ENCODE measurements at places on chromosomes 3 and 15.

DNA sequence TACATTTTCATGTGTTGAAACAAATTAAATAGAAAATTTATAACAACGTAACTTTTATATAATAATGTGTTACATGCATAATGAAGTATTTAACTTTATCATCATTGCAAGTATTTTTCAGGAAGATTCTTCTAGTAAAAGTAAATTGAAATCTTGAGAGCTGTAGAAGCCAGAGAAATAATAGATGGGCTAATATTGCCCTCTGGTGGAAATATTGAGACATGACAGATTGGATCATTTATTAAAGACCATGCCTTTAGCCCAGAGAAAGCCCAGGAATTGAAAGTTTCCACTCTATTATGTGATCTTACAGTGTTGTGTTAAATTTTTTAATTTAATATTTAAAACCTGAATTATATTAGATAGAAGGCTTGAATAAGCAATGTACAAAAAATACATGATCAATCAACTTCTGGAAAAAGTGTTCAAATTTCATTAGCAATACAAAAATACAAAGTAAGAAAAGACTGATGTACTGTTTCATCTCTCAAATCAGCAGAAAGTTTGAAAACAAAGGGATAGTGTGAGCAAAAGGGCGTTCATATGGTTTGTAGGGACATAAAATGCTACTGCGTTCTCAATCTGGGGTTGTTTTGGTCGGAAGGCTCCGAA lies 52.7 kb upstream of the SPTSSB start:
- H3K4me1 ChIP-seq: no peaks in the 10 kb centered on the region
- no peaks in the 10 kb centered on the region for H3K36me3 ChIP-seq
- no peak overlapping the region for H3K27ac ChIP-seq
- H3K27me3 ChIP-seq: peaks cover 11% of the 10 kb centered on the region
- H3K4me3 ChIP-seq: no peak overlapping the region
- DNase-seq: no peak

DNA sequence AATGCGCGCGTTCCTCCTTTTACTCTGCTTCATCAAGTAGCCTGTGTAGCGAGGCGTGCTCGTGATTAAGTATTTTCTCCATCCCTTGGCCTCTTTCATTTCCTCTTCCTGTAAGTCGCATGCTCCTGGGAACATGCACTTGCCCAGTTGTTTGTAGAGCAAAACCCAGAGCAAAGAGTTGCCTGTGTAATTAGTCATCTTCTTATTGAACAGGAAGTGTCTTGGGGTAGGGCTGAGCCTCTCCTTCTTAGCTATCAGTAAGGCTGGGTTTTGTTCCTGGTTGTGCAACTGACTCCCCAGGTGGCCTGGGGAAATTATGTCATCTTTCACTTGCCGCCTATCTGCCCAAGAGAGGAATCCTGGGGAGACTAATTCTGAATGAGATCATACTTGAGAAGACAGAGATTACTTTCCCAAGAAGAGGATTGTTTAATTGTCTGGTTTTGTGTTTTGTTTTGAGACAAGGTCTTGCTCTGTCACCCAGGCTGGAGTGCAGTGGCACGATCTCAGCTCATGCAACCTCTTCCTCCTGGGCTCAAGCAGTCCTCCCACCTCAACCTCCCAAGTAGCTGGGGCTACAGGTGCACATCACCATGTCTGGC lies 14.9 kb downstream of the LIPH start:
- H3K27ac ChIP-seq: peak overlapping the region; percentile 38
- H3K4me1 ChIP-seq: peaks cover 14% of the 10 kb centered on the region
- H3K36me3 ChIP-seq: no peaks in the 10 kb centered on the region
- no peaks in the 10 kb centered on the region for H3K27me3 ChIP-seq

DNA sequence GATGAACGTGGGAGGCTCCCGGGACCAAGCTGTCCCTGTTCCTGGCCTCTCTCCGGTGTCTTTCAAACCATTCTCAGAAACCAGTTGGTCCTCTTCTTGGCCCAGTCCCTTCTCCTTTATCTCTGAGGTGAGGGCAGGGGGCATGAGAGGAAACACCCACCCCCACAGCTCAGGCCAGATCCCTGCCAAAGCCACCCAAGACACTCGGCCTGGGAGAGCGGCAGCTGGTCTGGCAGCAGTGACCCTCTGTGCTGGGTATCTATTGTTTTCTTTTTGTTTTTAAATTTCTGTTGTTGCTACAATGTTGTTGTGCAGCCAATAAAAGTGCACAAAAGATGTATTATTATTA lies 27.3 kb downstream of the ACSBG1 start:
- no peaks in the 10 kb centered on the region for H3K4me1 ChIP-seq
- no peak overlapping the region for H3K4me3 ChIP-seq
- no peak overlapping the region for H3K27ac ChIP-seq
- H3K36me3 ChIP-seq: no peaks in the 10 kb centered on the region
- DNase-seq: no peak

GRCh38 chr3:86785386-86785785 lies 205.6 kb downstream of the VGLL3 start:
- H3K36me3 ChIP-seq: no peaks in the 10 kb centered on the region
- DNase-seq: no peak
- no peaks in the 10 kb centered on the region for H3K27me3 ChIP-seq

DNA sequence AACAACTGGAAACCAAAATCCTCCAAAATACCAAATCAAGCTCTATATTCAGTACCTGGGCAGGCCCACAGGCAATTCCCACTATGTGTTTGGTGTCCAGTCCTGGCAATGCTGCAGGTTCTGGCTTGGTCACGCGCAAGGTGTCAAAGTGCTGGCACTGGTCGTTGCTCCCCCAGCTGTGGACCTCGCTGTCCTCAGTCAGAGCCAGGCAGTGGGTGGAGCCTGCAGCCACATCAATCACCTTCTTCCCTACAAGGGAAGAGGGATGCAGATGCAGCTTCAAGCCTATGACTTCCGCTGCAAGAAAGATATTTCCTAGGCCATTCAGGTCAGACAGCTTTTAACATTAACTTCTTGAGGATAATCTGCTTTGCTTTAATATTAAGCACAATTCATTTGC lies 61.3 kb downstream of the HERC2 start:
- no peak for DNase-seq
- H3K4me1 ChIP-seq: no peaks in the 10 kb centered on the region
- no peak overlapping the region for H3K27ac ChIP-seq
- no peaks in the 10 kb centered on the region for H3K27me3 ChIP-seq

DNA sequence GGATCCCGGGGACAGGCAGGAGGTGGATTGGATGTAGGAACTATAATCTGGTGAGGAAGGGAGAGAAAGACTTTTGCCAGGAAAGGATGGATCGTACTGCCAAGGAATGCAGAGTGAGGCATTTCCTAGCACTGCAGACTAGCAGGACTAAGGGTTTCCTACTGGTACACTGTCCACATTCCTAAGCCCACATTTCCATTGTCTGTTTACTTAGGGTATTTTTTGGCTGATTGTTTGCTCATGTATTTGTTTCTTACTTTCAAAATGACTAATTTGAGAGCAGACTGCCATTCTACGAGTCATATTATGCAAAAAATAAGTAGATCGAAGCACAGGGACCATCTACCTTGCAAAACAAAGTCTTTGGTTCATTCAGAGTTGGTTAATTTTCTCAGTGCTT lies 1029.5 kb upstream of the NR2F2 start:
- no peak overlapping the region for H3K4me3 ChIP-seq
- H3K27me3 ChIP-seq: peaks cover 39% of the 10 kb centered on the region
- H3K36me3 ChIP-seq: no peaks in the 10 kb centered on the region
- H3K27ac ChIP-seq: no peak overlapping the region

DNA sequence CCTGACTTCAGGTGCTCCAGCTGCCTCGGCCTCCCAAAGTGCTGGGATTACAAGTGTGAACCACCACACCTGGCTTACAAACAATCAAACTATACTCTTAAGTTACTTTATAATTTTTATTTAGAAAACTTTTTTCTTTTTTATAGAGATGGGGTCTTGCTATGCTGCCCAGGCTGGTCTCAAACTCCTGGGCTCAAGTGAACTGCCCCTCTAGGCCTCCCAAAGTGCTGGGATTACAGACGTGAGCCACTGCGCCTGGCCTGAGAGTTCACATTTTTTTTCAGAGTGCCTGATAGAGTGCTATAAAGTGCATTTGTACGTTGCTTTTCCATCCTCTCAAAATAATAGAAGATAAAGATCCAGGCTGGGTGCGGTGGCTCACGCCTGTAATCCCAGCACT lies 102.0 kb upstream of the TBL1XR1 start:
- no peak overlapping the region for H3K27ac ChIP-seq
- no peaks in the 10 kb centered on the region for H3K27me3 ChIP-seq
- H3K4me3 ChIP-seq: no peak overlapping the region
- H3K4me1 ChIP-seq: no peaks in the 10 kb centered on the region
- no peaks in the 10 kb centered on the region for H3K36me3 ChIP-seq
- no peak for DNase-seq

DNA sequence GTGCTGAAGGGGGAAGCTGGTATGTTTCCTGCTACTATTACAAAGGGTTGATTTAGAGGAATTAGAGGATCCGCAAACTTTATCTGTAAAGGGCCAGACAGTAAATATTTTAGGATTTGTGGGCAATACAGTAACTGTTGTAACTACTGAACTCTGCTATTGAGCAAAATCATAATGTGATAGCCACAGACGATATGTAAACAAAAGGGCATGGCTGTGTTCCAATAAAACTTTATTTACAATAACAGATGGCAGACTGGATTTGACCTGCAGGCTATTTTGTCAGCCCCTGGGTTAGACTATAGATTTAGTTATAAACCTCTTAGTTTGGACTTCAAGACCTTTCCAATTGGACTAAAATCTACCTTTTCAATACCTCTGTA lies 27.8 kb upstream of the KCNMB2 start:
- H3K4me3 ChIP-seq: no peak overlapping the region
- no peaks in the 10 kb centered on the region for H3K4me1 ChIP-seq
- no peaks in the 10 kb centered on the region for H3K27me3 ChIP-seq
- DNase-seq: no peak

DNA sequence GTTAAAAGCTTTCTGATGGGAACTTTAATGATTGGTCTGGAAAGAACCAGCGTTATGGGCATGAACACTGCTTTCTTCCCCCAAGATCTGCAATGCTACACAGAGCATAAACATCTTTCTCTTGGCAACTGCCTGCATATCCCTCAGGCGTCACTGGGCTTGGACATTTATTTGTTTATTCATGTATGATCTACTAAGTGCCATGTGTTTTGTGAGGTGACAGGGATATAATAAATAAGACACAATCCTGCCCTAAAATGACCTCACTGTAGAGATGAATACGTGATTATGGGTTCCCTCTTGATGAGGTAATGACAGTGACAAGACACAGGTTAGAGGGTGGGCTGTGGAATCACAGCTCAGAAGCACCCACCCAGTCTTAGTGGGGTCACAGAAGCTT lies 485.3 kb downstream of the PDCD6IP start:
- no peaks in the 10 kb centered on the region for H3K36me3 ChIP-seq
- no peak for DNase-seq
- no peak overlapping the region for H3K27ac ChIP-seq
- no peaks in the 10 kb centered on the region for H3K4me1 ChIP-seq

DNA sequence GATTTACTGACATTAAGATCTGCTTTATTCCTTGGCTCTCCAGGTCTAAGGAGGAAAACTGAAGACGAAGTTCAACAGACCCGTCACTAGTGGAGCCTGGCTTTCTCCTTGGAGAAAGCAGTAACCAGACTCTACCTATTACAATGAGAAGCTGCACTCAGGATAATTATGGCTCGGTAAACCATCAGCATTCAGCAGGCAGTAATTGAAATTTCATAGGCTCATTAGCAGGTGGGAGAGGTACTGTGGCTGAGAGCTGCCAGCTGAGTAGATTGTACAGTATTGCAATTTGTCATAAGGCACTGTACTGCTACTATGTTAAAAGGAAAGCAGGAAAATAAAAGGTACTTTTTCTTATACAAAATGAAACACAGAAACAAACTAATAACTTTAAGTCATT lies 51.2 kb downstream of the CHAC1 start:
- no peak for DNase-seq
- no peak overlapping the region for H3K4me3 ChIP-seq
- peaks cover 7% of the 10 kb centered on the region for H3K36me3 ChIP-seq
- H3K27ac ChIP-seq: peak overlapping the region; percentile 77

DNA sequence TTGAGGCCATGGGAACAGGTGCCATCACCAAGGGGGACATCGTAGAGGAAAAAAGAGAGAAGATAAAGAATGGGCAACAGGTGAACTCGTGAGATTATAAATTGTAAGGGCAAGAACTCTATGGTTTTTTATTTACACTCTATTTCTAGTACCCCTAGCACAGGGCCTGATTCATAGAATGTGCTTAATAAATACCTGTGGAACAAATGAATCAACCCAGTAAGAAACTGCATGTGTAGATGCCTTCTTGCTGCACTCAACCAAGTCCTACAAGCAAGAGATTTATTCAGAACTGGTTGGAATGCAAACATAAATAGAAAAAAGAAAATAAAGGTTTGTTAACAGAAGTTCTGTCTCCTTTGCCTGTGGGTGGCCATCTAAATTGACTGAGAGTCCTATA lies 18.7 kb upstream of the KPNA1 start:
- DNase-seq: no peak
- H3K4me3 ChIP-seq: peak overlapping the region; percentile 28
- H3K27ac ChIP-seq: no peak overlapping the region
- H3K27me3 ChIP-seq: no peaks in the 10 kb centered on the region
- H3K36me3 ChIP-seq: peaks cover 34% of the 10 kb centered on the region

GRCh38 chr3:186922790-186923189 lies 7.5 kb upstream of the ST6GAL1 start:
- no peak for DNase-seq
- H3K4me3 ChIP-seq: no peak overlapping the region
- H3K4me1 ChIP-seq: peaks cover 8% of the 10 kb centered on the region

DNA sequence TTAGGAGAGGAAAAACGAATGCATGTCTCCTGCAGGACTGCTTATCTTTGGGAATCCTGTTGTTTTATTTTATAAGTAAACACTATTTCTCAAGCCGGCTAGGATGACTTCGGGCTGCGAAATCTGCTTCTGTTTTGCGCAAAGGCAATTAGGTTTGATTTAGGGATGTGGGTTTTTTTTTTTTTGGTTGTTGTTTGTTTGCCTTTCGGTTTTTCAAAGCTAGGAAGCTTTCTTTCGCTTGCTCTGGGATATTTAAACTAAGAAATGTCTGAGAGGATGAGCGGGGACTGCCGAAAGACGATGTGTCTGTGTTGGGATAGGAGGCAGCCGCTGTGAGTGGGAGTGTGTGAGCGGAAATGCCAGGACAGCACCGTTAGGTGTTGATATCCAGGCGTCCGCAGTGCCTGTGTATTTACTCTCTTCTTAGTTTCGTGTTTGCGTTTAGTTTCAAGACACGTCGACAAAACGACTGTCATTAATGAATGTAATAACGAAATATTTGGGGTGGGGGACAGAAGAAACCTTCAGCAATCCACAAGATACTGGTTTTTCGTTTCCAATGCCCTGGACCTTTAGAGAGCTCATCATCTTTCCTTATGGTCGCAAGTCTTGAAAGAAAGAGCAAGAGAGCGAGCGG lies 604 bp downstream of the ISL2 start:
- DNase-seq: no peak
- peaks cover 91% of the 10 kb centered on the region for H3K27me3 ChIP-seq
- H3K4me1 ChIP-seq: peaks cover 69% of the 10 kb centered on the region
- no peaks in the 10 kb centered on the region for H3K36me3 ChIP-seq
- peak overlapping the region; percentile 87 for H3K4me3 ChIP-seq

Data from activated T-cell treated with anti-CD3 and anti-CD28 coated beads, Interleukin-2, amount 50 U/mL, for 72 hours (primary cell).